ENCODE measurements at places on chromosomes 12 and 14.

DNA sequence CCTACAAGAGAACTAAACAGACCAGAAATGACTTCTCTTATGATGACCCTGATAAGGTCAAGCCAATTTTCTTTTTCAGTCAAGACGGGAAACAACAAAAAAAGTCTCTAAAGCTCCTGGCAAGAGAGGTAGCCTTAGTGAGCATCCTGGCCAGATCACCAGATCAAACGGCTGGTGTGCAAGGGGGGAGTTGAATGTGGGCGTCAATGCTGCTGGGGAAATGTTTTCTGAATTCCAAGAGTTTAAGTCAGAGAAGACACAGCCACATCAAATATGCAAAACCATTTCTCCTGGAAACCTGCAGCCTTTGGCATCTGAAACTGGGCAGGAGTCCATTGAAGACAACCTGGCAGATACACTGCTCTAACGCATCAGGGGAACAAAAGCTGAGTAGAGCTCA, 16.0 kb upstream of the SELPLG start:
- no peak for DNase-seq

DNA sequence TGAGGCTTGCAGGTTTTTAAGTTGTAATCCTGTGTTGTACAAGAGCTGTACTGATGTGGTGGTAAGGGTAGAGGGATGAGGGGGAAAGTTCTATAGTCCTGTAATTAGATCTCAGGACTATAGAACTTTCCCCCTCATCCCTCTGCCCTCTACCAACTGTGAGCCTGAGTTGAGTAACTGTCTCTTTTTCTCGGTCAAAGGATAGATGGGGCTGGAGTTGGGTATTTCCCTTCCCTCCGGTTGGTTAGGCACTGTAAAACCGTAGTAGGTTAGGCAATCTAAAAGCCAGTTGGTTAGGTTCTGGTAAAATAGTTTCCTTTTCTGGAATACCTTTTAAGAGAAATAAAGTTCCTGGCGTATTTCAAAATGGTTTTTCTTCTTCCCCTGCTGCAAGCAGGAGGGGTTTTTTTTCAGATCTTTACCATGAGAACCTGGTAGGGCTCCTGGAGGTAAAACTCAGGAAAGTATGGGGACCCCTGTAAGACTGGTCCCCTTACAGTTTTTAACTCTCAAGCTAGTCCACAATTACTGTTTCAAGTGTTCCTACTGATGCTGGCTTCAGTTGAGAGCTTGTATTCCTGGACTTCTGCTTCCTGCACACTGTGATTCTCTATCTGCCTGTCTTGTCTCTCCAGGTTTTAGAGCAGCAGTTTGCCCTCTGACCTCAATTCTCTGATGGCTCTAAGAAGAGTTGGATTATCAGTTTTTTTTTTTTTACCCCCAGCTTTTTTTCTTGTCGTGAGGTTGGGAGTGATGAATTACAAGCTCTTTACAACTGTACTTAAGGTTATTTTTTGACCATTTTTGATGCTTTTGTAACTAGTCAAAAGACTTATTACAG, 58.7 kb downstream of the FUT8 start:
- DNase-seq: no peak

GRCh38 chr14:68074765-68075381, 255.3 kb downstream of the RAD51B start:
- DNase-seq: no peak

DNA sequence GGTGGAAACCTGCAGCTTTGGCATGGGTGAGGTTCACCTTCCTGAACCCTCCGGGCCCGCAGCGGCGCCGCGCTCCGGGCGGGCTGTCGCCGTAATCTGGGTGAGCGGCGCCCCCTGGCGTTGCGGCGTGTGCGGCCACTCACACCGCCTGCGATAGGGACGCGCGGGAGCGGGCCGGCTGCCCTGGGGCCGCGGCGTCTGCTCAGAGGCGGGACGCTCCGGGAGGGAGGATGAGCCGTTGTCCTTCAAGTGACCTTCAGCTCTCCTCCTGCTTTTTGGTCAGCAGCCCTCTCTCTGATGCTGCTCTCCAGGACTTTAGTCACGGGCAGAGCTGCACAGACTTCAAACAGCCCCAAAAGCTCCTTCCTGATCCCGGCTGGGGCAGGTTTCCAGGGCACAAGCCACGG, 211.7 kb upstream of the FKBP4 start:
- peak; percentile 80 for DNase-seq

DNA sequence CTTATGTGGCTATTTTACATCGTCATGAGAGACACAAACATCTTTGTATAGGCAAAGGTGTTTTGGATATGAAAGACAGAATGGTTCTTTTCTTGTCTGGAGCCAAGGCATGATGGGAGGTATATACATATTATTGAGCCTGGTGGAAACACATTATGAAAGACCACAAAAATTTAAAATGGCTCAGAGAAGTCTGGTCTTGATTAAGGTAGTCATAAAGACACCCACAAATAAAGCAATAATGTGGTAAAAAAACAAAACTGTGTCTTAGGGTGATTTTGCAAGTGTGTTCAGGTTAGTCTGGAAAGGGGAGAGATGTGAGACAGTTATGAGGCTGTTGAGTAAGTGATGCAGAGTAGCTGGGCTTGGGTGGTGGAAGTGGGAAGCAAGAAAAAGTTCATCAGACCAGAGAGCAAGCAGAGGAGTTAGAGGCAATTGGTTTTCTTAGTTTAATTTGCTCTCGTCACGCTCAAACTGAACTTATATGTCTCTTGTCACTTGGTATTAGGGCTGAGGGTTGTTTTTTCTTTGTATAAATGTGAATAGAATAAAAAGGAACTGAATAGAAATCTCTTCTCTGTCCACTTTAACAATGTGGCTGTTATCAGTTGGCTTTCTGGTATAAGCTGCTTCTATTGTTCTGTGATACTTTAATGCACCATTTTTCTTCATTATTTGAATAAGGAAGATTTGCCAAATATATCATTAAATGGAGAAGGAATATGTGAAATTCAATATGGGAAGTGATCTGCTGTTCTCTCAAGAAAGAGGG, 115.0 kb downstream of the AKAP6 start:
- DNase-seq: no peak

- DNase-seq: no peak
Measured at GRCh38 chr12:4388032-4388431, 8.5 kb upstream of the FGF23 start.

GRCh38 chr12:49358483-49359141, 8.7 kb upstream of the SPATS2 start:
- DNase-seq: peak; percentile 84

- DNase-seq: no peak
Measured at GRCh38 chr12:93767524-93767863, 90.3 kb downstream of the CRADD start.

DNA sequence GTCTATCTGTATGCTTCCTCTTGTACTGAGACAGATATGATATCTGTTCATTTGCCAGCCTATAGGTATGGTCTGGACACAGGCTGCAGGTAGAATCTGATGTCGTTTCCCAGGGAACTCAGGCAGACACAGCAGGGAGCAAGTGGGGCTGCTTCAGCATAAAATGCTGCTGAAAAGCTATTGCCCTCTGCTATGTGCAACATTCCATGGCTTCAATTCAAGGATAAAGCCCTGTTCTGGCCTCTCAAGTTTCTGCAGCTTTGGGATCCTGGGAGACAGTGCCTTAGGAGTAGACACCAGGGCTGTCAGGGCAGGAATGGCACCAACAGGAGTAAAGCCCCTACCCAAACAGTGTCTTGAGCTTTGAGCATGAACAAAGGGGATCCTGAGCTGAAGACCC, 173.5 kb downstream of the SLC41A2 start:
- no peak for DNase-seq

Measured in suppressor macrophage (primary cell).